A673 (cell line): ENCODE measurements at places on chromosomes 3 and 15.

GRCh38 chr15:56804279-56804678 lies 71.0 kb upstream of the ZNF280D start:
- DNase-seq, result peak; percentile 45

- no peak for DNase-seq
Measured at GRCh38 chr3:155948476-155948875, 78.0 kb downstream of the GMPS start.

DNA sequence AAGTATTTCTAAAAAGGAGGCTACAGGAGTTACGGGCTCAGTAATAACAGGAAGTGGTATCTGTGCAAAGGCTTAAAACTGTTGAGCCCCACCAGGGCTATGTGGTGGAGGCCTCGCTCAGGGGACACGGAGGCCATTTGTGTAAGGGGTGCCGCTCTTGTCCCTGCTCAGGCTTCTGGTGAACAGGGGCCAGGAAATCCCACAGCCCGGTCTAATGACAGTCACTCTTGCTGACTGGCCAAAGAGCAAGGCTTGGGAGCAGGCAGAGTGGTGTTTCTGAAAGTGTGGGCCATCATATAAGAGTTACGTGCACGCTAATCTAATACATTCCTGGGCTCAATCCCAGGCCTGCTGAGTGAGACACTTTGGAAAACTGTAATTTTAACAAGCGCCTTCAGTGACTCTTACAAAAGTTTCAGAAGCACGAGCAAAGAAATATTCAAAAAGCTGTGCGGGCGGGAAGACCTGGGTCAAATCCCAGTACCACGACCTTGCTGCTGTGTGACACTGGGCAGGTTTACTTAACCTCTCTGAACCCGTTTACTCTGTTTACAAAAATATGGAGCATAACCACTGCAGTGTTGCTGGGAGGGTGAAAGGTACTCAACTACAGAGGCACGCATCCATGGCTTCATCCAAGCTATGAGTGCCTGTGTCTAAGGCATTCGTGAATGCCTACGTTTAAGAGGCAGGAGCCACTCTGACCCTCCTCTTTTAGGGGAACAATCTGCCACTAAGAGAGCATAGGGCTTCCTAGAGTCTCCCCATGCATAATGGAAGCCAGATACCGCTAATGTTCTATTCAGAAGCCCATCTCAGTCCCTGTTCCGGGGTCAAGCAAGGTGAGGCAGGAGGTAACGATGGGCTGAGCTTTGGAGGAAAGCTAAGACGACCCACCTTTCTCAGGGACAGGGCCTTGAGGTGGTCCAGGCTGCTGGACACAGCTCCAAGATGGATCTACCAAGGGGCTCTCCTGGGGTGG lies 2.0 kb downstream of the ATP10A start:
- DNase-seq, result no peak

GRCh38 chr3:77690284-77690845 lies 650.5 kb downstream of the ROBO2 start:
- no peak for DNase-seq

GRCh38 chr3:152471814-152472671 lies 203.3 kb downstream of the MBNL1 start:
- DNase-seq, result peak; percentile 81

DNA sequence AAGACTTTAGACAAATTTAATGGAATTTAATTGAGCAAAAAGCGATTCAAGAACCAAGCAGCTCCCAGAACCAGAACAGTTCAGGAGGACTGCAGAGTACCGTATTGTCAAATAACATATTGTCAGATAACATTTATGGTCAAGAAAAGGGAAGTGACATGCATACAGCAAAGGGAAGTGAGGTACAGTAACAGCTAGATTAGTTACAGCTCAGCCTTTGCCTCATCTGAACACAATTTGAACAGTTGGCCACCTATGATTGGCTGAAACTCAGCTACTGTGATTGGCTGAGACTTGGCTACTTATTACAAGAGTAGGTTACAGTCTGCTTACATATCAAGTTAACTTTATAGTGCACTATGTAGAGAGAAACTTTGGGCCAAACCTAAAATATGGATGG lies 21.9 kb downstream of the ZFAND6 start:
- DNase-seq, result no peak

DNA sequence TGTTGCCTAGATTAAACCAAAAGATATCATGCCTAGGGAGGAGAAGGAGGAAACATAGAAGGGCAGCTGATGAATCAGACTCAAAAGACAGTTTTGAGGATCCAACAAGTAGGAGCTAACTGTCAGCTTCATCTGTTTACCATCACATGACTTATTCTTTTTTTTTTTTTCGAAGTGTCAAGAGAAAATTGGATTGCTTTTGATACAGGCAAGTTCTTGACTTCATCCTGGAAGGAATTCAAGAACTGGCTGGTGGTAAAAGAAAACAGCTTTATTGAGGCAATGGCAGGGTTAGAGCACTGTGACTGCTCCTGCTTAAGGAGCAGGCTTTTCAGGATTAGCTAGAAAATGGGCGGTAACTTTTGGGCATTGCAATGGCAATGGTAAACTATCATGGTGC lies 227.5 kb upstream of the KCNMB2 start:
- peak; percentile 37 for DNase-seq

DNA sequence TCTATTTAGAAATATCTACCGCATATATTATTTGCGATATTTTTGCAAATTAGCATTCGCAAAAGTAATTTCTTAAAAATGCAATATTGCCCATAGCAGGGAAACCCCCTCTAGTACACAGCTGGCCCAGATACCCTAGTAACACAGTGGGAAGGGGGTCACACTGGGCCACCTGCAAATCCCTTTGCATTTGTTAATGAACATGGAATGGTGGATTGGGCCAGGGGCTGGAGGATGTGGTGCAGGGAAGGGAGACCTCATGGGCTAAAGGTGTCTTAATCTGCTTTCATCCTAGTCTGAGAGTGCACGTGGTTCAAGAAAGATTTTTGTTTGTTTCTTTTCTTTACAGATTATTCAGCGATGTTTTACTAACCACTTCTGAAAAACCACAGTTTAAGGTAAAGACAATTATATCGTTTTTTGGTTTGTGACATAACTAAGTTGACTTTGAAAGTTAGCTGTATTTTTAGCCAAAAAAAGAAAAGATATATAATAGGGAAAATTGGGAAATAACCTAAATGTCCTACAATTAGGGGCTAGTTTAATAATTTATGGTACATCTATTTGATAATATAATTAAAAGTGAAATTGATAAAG lies 30.0 kb downstream of the PDHB start:
- DNase-seq, result no peak

- peak; percentile 75 for DNase-seq
Measured at GRCh38 chr3:120506828-120507774, 56.3 kb upstream of the FSTL1 start.

- DNase-seq, result no peak
Measured at GRCh38 chr3:141039589-141039988, 11.6 kb upstream of the SPSB4 start.

DNA sequence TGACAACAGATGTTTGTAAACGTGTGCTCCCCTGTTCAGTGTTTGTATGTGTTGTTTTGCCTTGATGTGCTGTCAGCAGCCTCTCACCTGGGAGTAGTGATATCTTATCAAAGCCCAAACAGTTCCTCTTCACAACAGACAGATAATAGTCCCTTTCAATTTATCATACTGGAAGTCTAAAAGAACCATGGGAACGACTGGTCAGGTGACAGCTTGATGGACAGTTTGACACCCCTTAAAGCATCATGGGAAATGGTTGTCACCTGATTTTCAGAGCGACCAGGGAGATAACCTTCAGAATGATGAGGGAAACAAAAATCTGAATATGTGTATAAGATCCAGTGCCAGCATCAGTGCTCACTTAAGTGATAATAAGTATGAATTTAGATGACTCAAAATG lies 146.3 kb upstream of the SOX2 start:
- no peak for DNase-seq

- no peak for DNase-seq
Measured at GRCh38 chr3:132350814-132351213, 33.6 kb downstream of the ACP3 start.

DNA sequence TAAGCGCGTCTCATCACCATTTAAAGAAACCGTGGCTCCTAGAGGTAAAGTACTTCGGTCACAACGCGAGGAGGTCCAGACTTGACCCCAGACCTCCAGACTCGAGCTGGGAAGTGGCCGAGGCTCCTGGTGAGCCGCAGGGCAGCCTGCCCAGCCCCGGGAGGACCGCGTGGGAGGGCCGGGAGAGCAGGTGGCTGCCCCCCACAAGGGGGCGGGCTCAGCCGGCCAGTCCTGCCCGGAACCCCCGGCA lies at the start of gene SLC27A2:
Gene SLC27A2, plus strand, starts transcription at position 228 of the 250 bp plus-strand sequence. CDS start 232 bp downstream, outside the sequence.
- DNase-seq, result no peak

GRCh38 chr3:37985637-37986320 lies 4.8 kb upstream of the VILL start:
- no peak for DNase-seq
